ENCODE measurements at places on chromosomes 3 and 15. TPM values are rescaled to one million over a fixed set of nuclear protein-coding genes. Genes with fewer than 3 reads are reported as not detected.

DNA sequence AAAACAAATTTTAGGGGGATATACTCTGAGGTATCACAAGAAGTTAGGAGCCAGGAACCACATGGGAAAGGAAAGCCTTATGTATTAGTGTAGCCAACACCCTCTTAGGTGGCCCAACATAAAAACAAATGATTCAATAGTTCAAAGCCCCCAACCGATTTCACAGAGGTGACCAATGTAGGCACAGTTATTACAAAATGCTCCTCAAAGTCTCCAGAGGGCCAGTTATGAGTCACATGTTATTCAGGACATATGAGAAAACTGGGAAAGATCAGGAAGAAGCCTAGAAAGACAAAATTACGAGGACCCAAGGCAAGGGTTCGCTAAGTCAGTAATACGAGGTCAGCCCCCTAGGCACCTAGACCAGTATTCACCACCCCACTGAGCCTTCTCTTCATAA lies 29.9 kb upstream of the FBN1 start:
- no peak overlapping the region for H3K4me3 ChIP-seq
- no peaks in the 10 kb centered on the region for H3K27me3 ChIP-seq
- H3K4me1 ChIP-seq: no peaks in the 10 kb centered on the region
- no peak for DNase-seq
- H3K36me3 ChIP-seq: no peaks in the 10 kb centered on the region

DNA sequence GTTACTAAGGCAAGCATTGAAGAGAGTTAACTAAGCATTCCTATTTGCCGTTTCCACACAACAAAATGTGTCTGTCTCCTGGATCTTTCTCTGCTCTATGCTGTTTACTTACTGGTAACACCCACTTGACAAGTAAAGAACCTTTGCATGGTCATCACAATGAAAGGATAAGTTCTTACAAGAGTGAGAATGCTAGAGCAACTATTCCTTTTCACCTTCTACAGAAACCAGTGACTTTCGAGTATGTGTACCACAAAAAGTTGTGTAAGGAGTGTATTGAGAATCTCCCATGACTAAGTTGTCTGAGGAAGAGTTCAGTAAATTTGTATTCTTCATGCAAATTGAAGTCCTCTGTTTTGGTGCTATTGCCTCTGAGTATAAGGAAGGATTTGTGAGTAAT lies 10.8 kb downstream of the TIPARP start:
- peaks cover 14% of the 10 kb centered on the region for H3K36me3 ChIP-seq
- no peak overlapping the region for H3K27ac ChIP-seq
- H3K4me1 ChIP-seq: peaks cover 27% of the 10 kb centered on the region
- no peak for DNase-seq
- H3K4me3 ChIP-seq: no peak overlapping the region

LSAMP gene
- not detected for total RNA-seq

DNA sequence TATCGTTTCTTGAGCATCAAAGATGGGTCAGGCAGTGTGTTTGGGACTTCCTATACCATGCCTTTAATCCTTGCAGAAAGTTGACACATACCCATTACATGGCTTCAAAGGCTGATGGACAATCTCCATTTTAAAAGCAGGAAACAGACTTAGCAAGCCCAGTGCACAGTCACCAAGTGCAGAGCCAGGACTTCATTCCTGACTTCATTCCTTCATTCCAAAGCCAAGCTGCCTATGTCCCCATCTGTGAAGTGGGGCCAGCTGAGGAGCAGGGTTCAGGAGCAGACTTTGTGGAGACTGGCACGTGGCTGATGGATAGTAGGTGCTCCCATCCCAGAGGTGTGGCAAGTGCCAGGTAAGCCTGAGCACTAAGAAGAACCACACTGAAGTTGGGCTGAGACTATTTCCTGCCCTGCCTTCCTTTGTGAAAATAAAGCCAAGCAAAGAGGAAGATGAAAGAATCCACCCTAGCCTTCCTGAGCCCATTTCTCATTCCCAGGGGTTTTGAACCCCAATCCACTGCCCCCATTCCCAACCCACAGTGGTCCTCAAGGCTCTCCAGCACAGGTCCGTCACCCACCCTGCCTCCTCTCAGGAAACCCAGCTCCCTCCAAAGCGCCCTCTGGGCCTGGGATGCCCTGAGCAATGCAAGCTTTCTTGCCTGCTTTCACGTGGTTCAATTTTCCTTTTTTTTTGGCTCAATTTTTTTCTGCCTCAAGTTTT lies 1.8 kb downstream of the CX3CR1 start:
- H3K4me1 ChIP-seq: peaks cover 38% of the 10 kb centered on the region
- H3K27ac ChIP-seq: no peak overlapping the region
- H3K36me3 ChIP-seq: no peaks in the 10 kb centered on the region
- no peak for DNase-seq

- H3K36me3 ChIP-seq: no peaks in the 10 kb centered on the region
- H3K27ac ChIP-seq: no peak overlapping the region
- H3K27me3 ChIP-seq: no peaks in the 10 kb centered on the region
- H3K4me3 ChIP-seq: no peak overlapping the region
- H3K4me1 ChIP-seq: no peaks in the 10 kb centered on the region
Measured at GRCh38 chr3:179991883-179992282, 44.9 kb downstream of the PEX5L start.

- H3K4me3 ChIP-seq: no peak overlapping the region
- peaks cover 4% of the 10 kb centered on the region for H3K27me3 ChIP-seq
- H3K4me1 ChIP-seq: no peaks in the 10 kb centered on the region
- no peaks in the 10 kb centered on the region for H3K36me3 ChIP-seq
Measured at GRCh38 chr15:81197688-81198281, 1.1 kb downstream of the IL16 start.

GRAMD2A gene
- not detected for total RNA-seq

DNA sequence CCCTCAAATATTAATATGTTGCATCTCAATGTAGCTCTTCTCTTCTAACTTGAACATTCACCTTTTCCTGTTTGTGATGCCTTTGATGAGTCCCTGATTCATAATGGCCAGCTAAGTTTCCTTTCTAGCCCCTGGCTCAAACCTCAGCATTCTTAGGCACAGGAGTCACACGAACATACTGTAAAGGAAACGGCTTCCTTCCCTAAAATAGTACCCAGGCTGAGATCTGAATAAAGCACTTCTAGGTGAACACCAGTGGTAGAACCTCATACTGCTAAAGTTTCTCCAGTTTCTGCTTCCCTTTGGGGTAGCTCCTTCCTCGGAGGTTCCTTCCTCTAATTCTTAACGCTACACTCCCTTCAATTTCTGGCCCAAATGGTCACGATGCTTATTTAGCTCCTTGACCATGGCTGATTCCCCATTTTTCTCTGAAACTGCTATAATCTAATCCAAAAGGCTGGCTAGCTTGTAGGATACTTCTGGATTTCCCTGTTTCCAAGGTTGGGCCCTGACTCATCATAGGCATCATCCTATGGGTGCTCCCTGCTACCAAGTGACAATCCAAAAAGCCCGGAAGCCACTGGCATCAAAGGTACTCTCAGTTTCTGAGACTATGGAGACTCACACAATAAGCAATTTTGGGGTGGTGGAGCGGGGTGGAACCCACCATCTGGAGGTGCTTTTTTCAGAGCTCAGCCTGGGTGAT lies 2.4 kb downstream of the ANAPC13 start:
- DNase-seq: no peak
- H3K27me3 ChIP-seq: no peaks in the 10 kb centered on the region
- peaks cover 29% of the 10 kb centered on the region for H3K4me1 ChIP-seq
- H3K36me3 ChIP-seq: peaks cover 37% of the 10 kb centered on the region
- H3K4me3 ChIP-seq: no peak overlapping the region
- H3K27ac ChIP-seq: no peak overlapping the region

GRCh38 chr15:46280762-46281542 lies 646.1 kb downstream of the SQOR start:
- no peak for DNase-seq
- no peaks in the 10 kb centered on the region for H3K27me3 ChIP-seq
- H3K4me3 ChIP-seq: no peak overlapping the region
- H3K36me3 ChIP-seq: no peaks in the 10 kb centered on the region
- no peaks in the 10 kb centered on the region for H3K4me1 ChIP-seq

GRCh38 chr3:55782807-55783206 lies 295.7 kb upstream of the WNT5A start:
- H3K4me3 ChIP-seq: no peak overlapping the region
- H3K27ac ChIP-seq: no peak overlapping the region
- no peaks in the 10 kb centered on the region for H3K27me3 ChIP-seq
- H3K4me1 ChIP-seq: no peaks in the 10 kb centered on the region
- no peak for DNase-seq
- no peaks in the 10 kb centered on the region for H3K36me3 ChIP-seq

DNA sequence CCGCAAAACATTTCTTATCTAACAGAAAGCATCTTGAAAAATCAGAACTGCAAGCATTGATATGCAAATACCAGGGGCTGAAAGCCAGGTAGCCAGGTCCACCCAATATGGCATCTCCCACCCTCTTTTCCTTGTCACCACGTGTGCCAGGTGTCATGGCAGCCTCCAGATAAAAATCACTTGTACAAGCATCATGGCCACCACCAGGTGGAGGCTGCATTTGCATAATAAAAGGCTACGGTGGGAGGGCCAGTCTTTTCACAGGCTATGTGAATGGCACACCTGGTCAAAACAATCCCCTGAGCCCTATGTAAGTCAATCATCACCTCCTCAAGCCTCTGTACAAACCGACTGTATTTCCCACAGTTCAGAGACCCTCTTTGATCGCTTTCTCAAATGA lies 1233.1 kb upstream of the ALCAM start:
- H3K4me3 ChIP-seq: no peak overlapping the region
- H3K27ac ChIP-seq: no peak overlapping the region
- no peaks in the 10 kb centered on the region for H3K4me1 ChIP-seq
- no peaks in the 10 kb centered on the region for H3K27me3 ChIP-seq
- no peaks in the 10 kb centered on the region for H3K36me3 ChIP-seq

- H3K4me1 ChIP-seq: peaks cover 6% of the 10 kb centered on the region
- no peak for DNase-seq
Measured at GRCh38 chr3:122184591-122184929, 1.1 kb downstream of the CASR start.

- no peaks in the 10 kb centered on the region for H3K4me1 ChIP-seq
- no peak overlapping the region for H3K27ac ChIP-seq
- H3K36me3 ChIP-seq: no peaks in the 10 kb centered on the region
- no peak for DNase-seq
Measured at GRCh38 chr3:182252802-182253201, 540.5 kb upstream of the ATP11B start.

CFAP20DC gene
- 0.11 TPM for total RNA-seq

RHOV gene
- total RNA-seq: 0.36 TPM
